ENCODE measurements at places on chromosomes 6 and 20. TPM values are rescaled to one million over a fixed set of nuclear protein-coding genes. Genes with fewer than 3 reads are reported as not detected.

The MCCD1 gene
- total RNA-seq = not detected

The SAMD3 gene
- 54.6 TPM for total RNA-seq

The CLPSL1 gene
- not detected for total RNA-seq

The SIM1 gene
- total RNA-seq = not detected

The RIMS4 gene
- total RNA-seq = not detected

The BTN1A1 gene
- total RNA-seq = not detected

The SLC22A1 gene
- total RNA-seq = 1.2 TPM

- no peak for DNase-seq
Observed at GRCh38 chr20:1898482-1899240, 3.5 kb downstream of the SIRPA start.

GRCh38 chr20:39309458-39309857, 347.3 kb downstream of the DHX35 start:
- no peak for DNase-seq

- DNase-seq = no peak
Observed at GRCh38 chr6:164870164-164870563, 439.2 kb downstream of the C6orf118 start.

- no peak for DNase-seq
Observed at GRCh38 chr20:20896606-20897005, 184.2 kb upstream of the RALGAPA2 start.

DNA sequence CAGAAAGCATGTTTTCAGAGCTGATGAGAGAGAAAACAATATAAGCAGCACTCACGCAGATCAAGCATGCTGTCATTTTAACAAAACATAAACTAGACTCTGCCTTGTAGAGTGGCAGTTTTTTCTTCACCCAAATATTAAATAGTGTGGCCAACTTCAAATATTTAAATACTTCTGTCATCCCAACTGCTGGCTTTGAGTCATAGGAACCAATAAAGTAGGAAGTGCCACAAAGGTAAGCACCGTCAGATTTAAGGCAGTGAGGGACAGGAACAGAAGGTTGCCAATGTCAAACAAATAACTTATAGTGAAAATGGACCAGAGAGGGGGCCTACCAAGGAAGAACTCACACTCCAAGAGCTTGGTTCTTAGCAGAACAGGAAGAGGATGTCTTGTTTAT, 222.2 kb downstream of the PKHD1 start:
- DNase-seq = no peak

- DNase-seq = no peak
Observed at GRCh38 chr6:144952456-144953240, 667.5 kb downstream of the UTRN start.

- no peak for DNase-seq
Observed at GRCh38 chr6:52522655-52523054, 54.2 kb downstream of the TRAM2 start.

GRCh38 chr6:33904050-33904746, 100.4 kb upstream of the MLN start:
- DNase-seq = peak; percentile 70

DNA sequence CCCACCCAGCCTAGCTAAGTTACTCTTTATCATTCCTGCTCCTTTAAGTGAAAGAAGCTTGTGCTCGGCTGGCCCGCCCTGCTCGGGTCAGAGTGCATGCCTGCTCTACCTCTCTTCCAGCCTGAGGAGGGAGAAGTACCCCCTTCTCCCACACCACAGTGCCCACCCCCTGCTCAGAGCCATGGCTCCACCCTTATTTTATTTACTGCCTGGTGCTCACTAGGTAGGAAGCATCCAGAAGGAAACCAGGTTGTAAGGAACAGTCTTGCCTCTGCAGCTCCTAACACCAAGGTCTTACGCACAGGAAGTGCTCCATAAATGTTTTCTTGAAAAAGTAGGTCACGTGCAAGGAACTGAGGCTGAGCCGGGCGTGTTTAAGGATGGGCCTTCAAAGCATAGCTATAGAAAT, 105.7 kb upstream of the SNX9 start:
- no peak for DNase-seq

DNA sequence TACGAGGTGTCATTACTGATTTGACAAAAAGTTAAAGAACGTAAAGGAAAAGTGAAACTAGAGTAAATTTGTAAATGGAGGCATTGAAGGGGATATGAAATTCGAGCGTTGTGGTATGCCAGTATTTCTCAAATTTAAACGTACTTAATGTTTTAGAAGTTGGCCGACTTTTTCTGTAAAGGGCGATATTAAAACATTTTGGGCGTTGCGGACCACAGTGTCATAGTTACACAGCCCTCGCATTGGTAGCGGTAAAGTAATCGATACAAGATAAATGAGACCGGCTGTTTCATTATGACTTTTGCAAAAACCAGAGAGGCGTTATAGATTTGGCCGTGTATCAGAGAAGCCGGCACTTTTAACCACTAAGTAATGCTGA, 39.6 kb downstream of the OR2B2 start:
- no peak for DNase-seq

DNA sequence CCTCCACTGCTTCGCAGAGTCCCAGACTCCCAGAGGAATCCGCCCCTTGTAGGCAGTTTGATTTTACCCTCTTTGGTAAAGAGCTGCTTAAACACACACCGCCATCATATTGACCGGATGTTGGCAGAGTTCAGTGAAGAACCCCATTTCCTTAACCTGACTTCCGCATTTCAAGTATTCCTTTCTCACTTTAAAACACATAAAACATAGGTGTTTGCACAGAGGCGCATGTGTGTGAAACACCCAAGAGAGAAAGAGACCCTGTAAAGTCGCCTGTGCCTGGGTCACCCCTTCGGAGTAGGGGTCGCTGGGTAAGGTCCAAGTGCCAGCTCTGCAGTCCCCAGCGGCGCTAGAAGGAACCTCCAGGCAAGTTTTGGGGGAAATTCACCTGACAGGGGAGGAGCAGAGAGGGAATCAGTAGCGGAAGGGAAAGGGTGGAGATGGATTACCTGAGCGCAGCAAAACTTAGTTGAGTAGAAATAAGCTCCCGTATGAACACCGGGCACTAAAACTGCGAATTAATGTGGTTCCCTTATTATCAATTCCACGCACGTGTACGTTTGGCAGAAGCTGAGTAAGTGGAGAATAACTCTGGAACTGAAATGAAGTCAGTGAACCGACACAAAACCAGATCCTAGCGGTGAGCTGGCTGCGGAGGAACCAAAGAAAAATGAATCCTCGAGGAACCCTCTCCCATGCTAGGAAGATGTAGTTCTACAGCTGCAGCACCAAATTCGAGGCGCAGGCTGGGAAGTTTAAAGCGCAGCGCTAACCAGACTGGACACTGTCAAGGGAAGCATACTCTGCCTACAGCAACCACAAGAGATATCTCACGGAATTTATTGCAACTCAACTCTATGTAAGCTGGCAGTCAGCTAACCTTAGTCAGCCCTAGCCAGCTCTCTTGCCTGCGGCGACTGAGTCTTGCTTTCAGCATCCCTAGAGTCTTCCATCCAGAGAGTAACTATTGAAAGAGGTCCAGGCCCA, 3.5 kb upstream of the HTR1B start:
- no peak for DNase-seq

GRCh38 chr20:62480318-62480717, 4.5 kb upstream of the GATA5 start:
- DNase-seq = no peak

DNA sequence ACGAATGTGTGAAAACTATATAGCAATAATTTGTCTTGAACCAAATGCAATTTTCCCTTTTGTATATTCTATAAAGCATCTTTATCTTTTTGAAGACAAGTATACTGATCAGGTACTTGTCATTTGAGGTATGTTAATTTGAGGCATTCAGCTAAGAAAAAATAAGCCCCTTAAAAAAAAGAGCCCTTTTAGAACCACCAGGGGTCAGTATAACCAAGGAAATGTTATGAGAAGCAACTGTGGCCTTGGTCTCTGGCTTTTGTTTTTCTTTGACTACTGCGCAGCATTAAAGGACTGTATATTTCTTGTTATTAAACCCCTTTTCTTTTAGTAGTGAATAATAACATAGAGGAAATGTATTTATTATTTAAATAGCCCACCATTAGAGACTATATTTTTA, 43.1 kb downstream of the CD109 start:
- DNase-seq = no peak

Measured in naive thymus-derived CD4-positive, alpha-beta T cell (primary cell).